CD4-positive, alpha-beta memory T cell (primary cell): ENCODE measurements at places on chromosomes 5 and 9.
A peak's percentile ranks its signal among the peaks of the same experiment; 100 is the strongest.

- DNase-seq = no peak
These were observed 26.6 kb downstream of the MRPL22 start for GRCh38 chr5:154967421-154968024.

DNA sequence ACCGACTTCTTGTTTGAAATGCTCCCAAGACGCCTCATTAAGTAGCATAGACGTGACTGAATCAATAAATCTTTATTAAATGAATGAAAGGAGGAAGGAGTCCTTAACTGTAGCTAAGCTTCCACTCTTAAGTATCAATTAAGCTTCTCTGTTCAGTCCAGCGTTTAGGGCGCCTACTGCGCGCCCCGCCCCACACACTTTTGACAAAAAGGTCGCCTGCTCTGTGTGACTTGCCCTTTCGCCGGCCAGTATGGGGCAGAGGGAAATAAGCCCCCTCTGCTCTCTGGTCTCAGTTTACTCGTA, 662 bp upstream of the DOLPP1 start:
- DNase-seq = no peak

DNA sequence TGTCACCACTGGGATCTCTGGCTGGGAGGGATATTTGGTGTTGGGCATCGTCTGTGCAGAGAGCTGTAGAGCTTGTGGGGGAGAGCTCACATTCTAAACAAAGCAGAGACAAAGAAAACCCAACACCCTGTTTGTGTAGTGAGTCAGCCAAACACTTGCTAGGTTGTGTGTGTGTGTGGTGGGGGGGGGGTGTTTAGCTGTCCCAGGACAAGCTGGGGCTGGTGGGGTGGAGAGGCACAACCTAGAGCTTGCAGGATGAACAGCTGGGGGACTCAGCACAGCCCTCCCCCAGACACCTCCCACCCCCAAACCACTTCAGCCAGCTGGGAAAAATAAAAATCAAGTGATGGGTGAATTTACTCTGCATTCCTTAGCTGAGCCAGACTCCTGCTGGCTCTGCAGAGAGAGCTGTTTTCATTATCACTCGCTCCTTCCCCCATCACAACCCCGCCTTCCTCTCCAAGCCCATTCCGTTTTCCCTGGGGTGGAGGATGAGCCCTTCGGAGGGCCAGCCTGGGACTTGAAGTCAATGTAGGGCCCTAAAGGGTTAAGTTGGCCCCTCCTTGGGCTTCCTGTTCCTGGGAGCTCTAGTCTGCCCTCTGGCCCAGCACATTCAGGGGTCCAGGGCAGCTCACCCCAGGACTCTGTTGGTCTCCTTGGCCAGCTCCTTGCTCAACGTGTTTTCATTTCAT, 2.6 kb downstream of the OLFML2A start:
- no peak for DNase-seq

- DNase-seq = no peak
These were observed 469.7 kb downstream of the SPATA31D1 start for GRCh38 chr9:82458296-82458695.

DNA sequence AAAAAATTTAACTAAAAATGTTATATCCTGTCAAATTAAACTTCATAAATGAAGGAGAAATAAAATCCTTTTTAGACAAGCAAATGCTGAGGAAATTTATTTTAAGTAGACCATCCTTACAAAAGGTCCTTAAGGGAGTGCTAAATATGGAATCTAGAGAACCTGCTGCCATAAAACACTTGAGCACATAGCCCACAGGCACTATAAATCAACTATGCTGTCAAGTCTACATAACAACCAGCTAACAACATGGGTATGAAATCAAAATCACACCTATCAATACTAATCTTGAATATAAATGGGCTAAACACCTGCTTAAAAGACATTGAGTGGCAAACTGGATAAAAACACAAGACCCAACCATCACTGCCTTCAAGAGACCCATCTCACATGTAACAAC, 15.1 kb upstream of the PRSS3 start:
- DNase-seq = no peak

GRCh38 chr5:170769246-170769645, 14.3 kb upstream of the GABRP start:
- no peak for DNase-seq

- DNase-seq = no peak
These were observed 193.0 kb downstream of the ERCC6L2 start for GRCh38 chr9:96068511-96068910.

- DNase-seq = no peak
These were observed 102.7 kb downstream of the HSPA4 start for GRCh38 chr5:133154274-133155075.

- DNase-seq = no peak
These were observed 216.9 kb upstream of the ZNF608 start for GRCh38 chr5:124963236-124963919.

DNA sequence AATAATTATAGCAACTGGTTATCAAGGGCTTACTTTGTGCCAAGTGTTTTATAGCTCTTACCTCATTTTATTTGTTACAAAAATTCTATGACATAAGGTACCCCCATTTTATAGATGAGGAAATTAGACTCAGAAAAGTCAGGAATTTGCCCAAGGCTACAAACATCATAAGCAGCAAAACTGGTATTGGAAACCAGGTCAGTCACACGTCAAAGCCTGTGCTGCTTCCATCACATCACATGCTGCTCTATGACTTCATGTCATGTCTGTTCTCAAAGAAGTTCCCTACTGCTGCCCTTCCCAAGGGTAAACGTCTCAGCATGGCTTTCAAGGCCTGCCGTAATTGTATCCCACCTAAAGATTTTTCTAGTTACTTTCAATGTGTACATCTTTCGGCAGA, 6.9 kb upstream of the KIF2A start:
- peak; percentile 40 for DNase-seq

DNA sequence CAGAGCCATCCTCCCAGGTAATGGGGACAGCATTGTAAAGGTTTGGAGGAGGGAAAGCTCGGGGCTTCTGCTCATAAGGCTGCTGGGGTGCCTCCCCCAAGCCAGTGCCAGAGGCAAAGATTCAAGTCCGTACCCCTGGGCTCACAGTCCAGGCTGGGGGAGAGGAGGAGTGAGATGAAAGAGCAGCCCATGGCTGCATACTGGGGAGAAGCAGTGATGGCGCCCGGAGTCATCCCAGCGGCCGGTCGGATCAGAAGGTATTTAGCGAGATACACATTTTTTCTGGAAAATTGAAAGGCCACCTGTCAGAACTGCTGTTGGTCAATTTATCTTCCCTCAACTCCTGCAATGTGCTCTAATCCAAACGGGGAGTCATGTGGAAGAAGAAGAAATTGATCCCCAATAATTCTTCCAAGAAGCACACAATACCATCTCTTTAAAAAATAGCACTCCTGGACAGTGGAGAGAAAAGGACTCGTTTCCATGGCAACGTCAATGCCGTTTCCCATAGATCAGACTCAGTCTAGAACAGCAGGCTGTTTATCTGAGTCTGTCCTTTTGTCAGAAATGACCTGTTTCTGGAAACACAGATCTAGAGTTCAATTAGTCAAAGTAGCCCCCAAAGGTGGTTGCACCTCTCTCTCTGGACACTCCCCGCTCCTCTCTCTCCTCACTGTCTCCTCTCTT, 65.9 kb downstream of the NSG2 start:
- DNase-seq = no peak

- no peak for DNase-seq
These were observed 59.8 kb downstream of the PTCD2 start for GRCh38 chr5:72379936-72380335.

GRCh38 chr9:35940458-35941407, 17.2 kb downstream of the OR2S2 start:
- peak; percentile 61 for DNase-seq

GRCh38 chr9:32389365-32389764, 4.9 kb downstream of the ACO1 start:
- DNase-seq = no peak

- no peak for DNase-seq
These were observed 255.1 kb upstream of the NREP start for GRCh38 chr5:112012104-112012503.

- DNase-seq = no peak
These were observed 47.5 kb downstream of the NEURL1B start for GRCh38 chr5:172688349-172689217.

DNA sequence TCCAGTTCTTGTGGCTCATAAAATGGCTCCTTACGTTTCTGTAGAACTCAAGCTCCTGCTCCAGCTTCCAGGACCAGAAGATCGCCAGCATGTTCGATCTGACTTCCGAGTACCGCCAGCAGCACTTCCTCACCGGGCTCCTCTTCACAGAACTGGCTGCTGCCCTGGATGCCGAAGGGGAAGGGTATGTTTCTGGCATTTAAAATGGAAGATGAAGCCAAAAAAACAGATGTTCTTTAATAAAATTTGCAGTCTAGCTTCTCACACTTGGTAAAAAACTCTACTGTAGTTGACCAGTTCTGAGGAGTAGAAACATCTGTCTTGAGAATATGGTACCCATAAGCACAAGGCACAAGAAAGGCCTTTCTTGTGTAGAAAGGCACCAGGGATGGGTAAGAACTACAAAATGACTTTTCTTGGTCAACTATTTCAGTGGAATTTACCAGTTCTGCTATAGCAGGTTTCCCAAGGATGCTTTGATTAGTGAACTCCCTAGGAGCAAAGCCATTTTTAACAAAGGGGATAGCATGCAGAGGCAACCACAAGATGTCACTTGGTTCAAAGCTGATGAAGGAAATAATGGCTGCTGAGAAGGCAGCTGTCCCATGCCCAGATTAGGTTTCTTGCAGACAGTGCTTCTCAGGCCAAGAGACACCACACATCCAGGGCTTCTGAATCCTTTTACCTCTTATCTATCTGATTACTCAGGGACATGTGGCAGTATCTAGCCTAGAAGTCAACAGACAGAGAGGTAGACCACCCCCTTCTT, 192.4 kb downstream of the DOCK8 start:
- DNase-seq = no peak

DNA sequence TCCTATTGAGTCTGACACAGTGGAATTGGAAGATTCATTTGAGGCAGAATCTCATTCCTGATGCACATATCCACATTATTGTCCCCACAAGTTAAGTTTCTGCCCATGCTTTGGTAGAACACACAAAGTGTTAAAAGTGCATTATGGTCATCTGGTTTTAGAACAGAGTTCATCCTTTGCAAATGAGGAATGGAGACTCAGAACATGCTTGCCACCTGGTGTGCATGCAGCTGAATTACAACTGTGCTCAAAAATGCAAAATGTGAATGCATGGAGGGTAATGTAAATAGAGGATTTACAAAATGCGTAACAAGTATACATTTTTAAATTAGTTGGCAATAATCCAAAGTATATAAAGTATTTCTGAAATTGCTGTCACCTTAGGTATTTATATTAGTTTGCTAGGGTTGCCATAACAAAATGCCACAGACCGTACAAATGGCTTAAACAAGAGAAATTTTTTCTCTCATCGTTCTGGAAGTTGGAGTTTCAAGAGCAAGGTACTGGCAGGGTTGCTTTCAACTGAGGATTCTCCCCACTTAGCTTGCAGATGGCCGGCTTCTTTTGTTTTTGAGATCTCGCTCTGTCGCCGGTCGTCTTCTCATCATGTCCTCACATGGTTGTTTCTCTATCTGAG, 671.1 kb downstream of the TAF11L14 start:
- DNase-seq = no peak

DNA sequence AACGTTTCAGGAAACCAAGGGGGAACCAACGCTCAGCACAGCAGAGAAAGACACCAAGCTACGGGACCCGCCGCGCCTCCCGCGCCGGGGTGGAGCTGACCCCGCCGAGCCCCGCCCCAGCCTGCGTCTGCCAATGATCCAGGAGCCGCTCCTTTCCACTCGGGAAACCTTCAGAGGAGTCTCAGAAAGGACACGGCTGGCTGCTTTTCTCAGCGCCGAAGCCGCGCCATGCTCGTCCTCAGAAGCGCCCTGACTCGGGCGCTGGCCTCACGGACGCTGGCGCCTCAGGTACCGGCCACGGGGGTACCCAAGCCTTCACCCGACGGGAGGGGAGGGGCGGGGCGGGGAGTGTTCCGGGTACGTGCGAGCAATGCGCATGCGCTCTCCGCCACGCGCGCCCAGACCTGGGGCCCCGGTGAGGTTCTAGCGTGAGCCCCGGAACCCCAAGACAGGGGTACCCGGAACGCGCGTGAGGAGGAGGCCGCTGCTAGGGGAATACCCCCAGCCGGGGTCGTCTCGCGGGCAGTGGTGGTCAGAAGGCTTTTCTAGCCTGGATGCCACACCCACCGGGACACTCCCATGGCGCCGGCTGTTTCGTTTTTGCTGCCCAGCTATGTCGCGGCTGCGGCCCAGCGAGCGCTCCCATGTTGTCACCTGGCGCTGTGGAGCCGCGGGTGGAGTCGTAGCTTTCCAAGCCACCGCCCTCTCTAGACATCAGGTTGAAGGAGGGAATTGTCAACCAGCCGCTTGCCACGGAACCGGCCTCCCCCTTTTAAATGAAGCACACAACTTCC, at the start of gene NIPSNAP3A:
TSS of gene NIPSNAP3A (plus strand) at position 119 of the 794 bp plus-strand sequence. CDS start at position 229, 110 bp downstream.
- DNase-seq = peak; percentile 85

DNA sequence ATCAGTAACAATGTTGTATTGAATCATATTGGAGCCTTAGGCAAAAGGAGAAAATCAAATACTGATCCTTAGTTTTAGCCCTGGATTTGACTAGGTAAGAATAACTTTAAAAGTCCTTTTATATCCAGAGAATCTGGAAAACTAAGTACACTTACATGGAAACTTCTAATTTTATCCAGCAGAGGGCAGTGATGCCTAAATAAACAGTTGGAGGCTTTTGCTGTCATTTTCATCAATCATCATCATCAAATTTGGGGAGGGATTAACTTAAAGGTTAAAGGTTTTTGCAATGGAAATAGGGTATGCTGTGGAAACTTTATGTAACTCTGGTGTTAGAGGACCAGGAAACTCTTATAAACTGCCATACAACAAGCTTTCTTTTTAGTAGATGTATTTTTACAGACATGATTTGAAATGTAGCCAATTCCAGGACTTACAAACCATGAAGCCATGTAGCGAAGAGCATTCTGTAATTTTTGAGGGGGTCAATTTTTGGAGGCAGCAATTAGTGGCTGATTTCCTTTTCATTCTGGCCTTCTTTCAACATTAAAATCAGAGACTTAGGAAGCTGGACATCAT, 112.7 kb downstream of the OSTF1 start:
- peak; percentile 47 for DNase-seq
